Mesendoderm (in vitro differentiated cells): ENCODE measurements at places on chromosomes 5 and 9.

DNA sequence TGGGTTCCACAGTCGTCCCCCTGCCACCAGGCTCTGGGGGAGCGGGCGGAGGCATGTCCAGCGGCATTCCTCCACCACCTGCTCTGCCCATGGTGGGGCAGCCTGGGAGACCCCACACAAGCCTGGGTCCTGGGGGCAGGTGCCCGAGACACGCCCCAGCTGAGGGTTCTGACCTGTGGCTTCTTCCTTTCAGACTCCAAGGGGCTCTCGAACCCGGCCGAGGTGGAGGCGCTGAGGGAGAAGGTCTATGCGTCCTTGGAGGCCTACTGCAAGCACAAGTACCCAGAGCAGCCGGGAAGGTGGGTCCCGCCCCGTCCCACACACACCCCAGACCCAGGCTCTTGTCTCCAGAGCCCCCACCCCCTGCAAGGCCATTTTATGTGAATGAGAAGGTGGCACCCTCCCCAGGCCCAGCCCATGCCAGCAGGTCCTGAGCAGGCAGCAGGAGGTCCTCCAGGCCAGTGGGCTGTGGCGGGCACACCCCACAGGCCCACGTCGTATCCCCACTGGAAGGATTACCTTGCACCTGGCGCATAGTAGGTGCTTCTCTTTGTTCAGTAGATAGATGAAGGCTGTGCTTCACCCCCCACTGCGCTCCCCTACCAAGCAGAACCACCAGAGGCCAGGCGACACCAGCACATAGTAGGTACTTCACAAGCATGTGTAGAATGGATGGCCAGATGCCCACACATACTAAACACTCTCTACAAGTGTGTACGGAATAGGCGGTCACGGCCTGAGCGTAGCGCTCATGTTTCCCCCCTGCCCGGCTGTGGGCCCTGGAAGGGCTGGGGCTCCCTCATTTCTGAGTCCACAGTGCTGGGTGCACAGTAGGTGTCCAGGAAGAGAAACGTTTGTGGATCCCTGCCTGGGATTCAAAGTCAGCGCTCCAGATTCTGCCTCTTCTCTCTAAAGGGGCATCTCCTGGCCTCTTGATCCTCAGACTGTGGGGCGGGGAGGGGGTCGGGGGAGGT is 107.9 kb downstream of the RXRA start:
- no peak for DNase-seq

- no peak for DNase-seq
These were observed 82.1 kb downstream of the LMX1B start for GRCh38 chr9:126695701-126696400.

DNA sequence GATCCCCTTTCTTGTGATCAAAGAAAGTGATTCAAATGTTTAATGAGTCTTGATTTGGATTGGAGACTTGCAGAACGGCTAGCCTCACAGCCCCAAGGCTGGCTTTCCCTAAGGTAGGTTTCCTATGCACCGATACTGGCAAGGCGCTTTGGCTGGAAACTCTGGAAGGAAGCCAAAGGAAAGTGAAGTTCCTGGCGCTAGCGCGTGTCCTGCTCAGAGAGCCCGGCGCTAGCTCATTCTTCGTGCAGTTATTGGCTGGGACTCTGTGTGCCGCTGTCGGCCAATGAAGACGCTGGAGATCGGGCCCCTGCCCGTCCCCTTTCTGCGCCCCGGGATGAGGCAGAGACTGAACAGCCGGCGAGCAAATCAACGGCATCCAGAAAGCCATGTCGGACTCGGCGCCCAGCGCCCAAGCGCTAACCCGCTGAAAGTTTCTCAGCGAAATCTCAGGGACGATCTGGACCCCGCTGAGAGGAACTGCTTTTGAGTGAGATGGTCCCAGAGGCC is at the start of gene PCDHGC3:
Gene PCDHGC3, plus strand, starts transcription at position 342 of the 507 bp plus-strand sequence. Its CDS starts 151 bp downstream, at position 493.
- peak; percentile 96 for DNase-seq

GRCh38 chr9:69379270-69379982 is 54.4 kb downstream of the ENTREP1 start:
- peak; percentile 76 for DNase-seq

- DNase-seq: peak; percentile 95
These were observed 3.6 kb downstream of the TMC1 start for GRCh38 chr9:72524820-72525540.
